ENCODE measurements at places on chromosomes 1 and 21.

DNA sequence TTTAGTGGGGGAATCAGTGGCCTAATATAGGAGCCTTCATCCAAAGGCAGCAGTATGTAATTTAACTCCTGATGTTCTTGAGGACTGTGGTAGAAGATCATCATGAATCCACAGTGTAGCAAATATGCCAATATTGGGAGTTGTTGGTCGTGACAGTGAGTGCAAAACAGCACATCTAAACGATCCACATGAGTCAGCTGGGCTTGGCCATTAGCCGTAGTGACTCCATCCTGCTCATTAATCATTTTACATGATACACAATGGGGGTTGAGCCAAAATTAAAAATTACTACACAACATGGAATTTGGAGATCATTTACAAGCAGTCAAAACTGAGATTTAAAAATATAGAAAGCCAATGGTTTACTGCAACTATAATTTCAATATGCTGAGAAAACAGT is 653.9 kb upstream of the CAMK1G start:
- DNase-seq, result no peak

DNA sequence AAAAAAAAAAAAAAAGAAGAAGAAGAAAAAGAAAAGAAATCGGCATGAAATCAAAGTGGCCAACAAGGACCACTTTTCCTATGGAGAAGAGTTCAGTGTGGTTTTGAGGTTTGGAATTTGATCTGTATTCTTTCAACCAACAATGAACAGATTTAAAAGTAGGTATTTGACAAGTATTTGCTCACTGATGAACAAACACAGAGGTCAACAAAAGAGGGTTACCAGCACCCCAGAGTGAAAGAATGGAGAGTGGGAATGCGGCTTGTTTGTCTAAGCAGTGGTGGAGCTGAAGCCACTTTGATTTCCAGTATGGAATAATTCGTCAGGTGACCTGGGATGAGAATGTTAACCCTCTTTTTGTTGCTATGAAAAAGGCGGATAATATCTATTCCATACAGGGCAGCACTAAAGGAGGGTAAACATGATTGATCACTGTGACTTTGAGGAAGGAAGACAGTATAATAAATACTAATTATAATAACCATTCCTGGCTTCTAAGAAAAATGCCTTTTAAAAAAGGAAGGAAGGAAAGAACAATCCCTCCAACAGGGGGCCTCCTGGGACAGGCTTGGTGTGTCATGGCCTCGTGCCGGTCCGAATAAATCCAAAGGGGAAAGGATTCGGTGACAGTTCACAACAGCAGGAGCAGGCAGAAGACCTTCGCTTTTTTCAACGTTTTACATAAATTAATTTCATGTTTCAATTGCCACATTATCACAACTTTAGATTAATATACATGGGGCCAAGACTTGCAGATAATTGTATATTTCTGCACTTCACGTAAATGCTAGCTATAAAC is 37.2 kb upstream of the SIM2 start:
- DNase-seq, result no peak

DNA sequence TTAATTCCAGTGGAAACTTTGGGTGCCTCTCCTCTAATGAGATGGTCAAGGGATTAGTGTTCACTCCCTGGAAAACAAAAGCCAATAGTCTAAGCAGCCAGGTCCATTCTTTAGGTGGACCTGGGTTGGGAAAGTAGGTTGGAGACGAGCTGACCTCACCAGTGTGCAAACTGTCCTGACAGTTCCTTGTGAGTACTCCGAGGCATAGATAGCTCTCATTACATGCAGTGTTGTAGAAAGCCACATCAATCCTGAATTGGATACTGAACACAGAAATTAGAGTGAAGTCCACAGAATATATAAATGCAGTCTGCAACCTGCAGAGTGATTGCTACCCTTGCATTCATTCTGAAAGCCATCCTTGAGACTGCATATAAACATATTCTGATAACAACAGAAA is 675.1 kb upstream of the CXADR start:
- no peak for DNase-seq

- DNase-seq, result no peak
Measured at GRCh38 chr1:170064821-170065220, 9.7 kb downstream of the KIFAP3 start.

DNA sequence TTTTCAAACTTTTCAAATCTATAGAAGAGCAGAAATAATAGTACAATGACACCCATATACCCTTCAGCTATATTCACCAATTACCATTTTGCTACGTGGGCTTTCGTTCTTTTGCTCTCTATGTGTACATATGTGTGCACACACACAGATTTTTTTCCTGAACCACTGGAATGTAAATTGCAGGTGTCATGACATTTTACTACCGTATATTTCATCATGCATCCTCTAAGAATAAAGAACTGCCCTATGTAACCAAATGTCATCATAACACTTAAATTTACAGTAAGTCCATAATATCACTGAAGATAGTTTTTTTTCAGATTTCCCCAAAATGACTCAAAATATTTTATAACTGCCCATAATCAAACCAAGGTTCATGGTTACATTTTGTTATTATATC is 88.4 kb upstream of the GFI1 start:
- DNase-seq, result no peak

DNA sequence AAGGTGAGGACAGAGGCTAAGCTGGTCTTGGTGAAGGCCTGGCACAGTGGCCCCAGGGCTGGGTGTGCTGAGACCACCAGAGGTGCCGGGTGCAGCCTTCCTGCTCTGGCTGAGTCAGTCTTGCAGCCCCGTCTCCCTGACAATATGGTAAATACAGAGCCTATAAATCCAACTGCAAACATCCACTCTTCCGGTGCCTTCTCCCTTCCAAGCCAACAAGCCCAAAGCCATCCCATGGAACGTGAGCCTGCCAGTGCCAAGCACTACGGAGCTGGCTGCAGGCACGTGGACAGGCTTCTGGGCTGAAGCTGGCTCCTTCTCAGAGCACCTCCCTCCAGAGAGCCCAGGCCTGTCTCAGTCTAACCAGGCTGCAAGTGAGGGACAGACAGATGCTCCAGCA is 70.0 kb downstream of the TRABD2B start:
- DNase-seq, result no peak

- DNase-seq, result no peak
Measured at GRCh38 chr1:117362986-117363385, 4.3 kb upstream of the MAN1A2 start.
